Heart left ventricle (tissue), 16 donors: ENCODE measurements at places on chromosomes 7 and 10.

DNA sequence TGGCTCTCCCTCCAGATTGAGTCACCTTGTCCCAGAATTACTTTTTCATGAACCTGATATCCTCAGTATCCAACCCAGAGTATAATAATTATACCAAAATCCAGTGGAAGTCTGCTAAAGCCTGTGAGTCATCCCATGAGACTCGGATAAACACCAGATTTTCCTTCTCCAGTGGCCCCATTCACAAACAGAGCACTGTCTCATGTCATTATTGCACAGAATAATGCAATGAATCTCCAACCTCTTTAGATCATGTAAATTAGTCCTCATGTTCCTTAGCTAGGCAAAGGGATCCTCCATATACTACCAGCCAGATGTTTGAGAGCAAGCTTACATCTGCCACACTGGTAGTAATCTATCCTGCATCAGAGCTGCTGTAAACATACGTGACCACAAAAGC lies 89.0 kb downstream of the AMPH start:
- DNase-seq: no peak

- DNase-seq: no peak
Observed at GRCh38 chr10:103394180-103394579, 2.1 kb downstream of the ATP5MK start.

DNA sequence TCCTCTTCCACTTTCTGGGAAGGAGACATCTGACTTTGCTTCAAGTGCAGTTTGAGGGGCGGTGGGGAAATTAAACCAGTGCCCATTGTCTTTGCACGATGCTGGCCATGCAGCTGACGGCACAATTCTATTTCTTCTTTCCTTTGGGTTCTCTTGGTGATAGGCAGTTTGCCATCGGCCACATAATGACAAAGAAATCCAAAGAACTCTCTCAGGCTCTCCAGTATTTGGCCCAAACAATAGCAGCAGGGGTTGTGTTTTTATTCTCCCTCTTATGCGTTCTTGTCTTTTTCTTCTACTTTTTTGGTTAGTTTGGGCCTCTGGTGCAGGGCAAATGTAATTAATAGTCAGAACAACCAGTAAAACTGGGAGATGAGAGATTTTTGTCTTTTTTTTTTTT lies 147.0 kb downstream of the EMX2 start:
- no peak for DNase-seq

DNA sequence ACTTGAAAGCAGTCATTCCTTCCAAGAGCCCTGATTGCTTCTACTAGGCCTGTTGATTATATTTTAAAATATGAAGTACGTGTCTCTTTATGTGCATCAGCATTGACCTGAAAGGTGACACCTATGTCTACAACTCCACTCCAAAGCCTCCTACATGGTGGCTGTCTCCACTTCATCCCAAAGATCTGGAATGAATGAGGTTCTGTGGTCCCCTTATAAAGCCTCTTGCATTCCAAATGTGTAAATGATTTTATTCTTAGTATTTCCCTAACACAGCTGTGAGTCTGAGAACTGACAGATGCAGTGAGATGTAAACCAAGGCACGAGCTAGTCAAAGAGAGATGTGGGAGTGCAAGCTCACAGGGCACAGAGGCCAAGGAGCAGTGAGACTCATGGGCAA lies 176.0 kb upstream of the SVIL start:
- no peak for DNase-seq

DNA sequence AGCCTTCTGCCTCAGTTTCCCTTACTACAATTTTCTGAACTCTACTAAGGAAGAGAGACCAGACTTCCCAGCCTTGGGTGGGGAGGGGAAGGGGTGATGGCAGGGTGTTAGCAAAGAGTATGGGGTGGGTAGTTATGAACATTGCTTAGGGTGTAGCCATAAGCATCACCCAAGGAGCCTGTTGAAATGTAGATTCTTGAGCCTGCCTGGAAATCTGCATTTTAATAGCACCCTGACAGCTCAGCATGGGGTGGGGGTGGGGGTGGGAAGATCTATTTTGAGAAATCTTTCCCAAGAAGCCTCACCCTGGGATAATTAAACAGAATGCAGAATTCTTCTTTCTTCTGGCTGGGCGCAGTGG lies 164.8 kb downstream of the NRF1 start:
- DNase-seq: no peak

- DNase-seq: no peak
Observed at GRCh38 chr10:30825022-30825421, 195.5 kb upstream of the LYZL2 start.
